ENCODE measurements at places on chromosomes 1 and 21. TPM values are rescaled to one million over a fixed set of nuclear protein-coding genes. Genes with fewer than 3 reads are reported as not detected.
A peak's percentile ranks its signal among the peaks of the same experiment; 100 is the strongest.

The L1TD1 gene
- 0.53 TPM for polyA plus RNA-seq

GRCh38 chr1:206551296-206551985 lies 44.1 kb downstream of the RASSF5 start:
- peaks cover 7% of the 10 kb centered on the region for H3K27me3 ChIP-seq
- no peaks in the 10 kb centered on the region for H3K36me3 ChIP-seq
- H3K4me3 ChIP-seq: no peak overlapping the region
- peaks cover 6% of the 10 kb centered on the region for H3K4me1 ChIP-seq
- DNase-seq: no peak

DNA sequence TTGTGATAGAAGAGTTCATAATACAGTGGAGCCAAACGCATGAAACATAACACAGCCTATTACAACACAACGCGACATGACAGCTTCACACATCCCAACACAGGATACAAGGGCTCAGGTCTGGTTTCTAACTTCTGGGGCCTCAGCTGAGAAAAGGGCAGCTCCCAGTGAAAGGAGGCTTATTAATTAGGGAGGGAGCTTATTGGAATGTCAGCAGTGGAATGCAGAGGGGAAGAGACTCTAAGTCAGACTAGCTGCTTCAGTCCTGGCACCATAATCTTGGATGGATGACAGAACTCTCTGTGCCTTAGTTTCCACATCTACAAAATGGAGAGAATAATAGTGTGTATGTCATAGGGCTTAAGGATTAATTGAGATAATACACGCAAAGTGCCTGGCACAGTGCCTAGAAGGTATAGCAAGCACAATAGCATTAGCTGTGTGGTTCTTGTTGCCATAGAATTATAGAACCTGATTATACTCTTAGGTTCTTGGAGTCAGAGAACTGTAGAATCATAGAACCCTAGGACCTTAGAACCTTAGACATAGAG lies 22.7 kb upstream of the SLC2A1 start:
- no peak overlapping the region for H3K4me3 ChIP-seq
- H3K36me3 ChIP-seq: no peaks in the 10 kb centered on the region
- no peak for DNase-seq
- H3K27ac ChIP-seq: peak overlapping the region; percentile 44
- H3K4me1 ChIP-seq: peaks cover 22% of the 10 kb centered on the region
- no peaks in the 10 kb centered on the region for H3K27me3 ChIP-seq

- H3K27ac ChIP-seq: no peak overlapping the region
- H3K4me3 ChIP-seq: no peak overlapping the region
- no peaks in the 10 kb centered on the region for H3K4me1 ChIP-seq
These were observed 112.5 kb downstream of the USH2A start for GRCh38 chr1:216310776-216311175.

The C1QTNF12 gene
- polyA plus RNA-seq: 6.6 TPM

The C1orf87 gene
- polyA plus RNA-seq: not detected
